ENCODE measurements at places on chromosomes 1 and 21. TPM values are rescaled to one million over a fixed set of nuclear protein-coding genes. Genes with fewer than 3 reads are reported as not detected.
A peak's percentile ranks its signal among the peaks of the same experiment; 100 is the strongest.

GRCh38 chr1:97565886-97566285 is 354.9 kb downstream of the DPYD start:
- H3K27ac ChIP-seq, result no peak overlapping the region
- no peaks in the 10 kb centered on the region for H3K27me3 ChIP-seq
- H3K4me1 ChIP-seq, result peaks cover 13% of the 10 kb centered on the region
- H3K4me3 ChIP-seq, result no peak overlapping the region
- DNase-seq, result no peak

GRCh38 chr1:175887981-175888428 is 144.6 kb upstream of the TNR start:
- H3K4me3 ChIP-seq, result no peak overlapping the region
- DNase-seq, result peak; percentile 71
- no peaks in the 10 kb centered on the region for H3K4me1 ChIP-seq
- no peaks in the 10 kb centered on the region for H3K27me3 ChIP-seq
- no peaks in the 10 kb centered on the region for H3K36me3 ChIP-seq
- H3K27ac ChIP-seq, result no peak overlapping the region

RAB25 gene
- polyA plus RNA-seq, result not detected

CFAP126 gene
- not detected for polyA plus RNA-seq

GRCh38 chr1:3457910-3458883 is 3.7 kb downstream of the ARHGEF16 start:
- DNase-seq, result no peak
- H3K4me3 ChIP-seq, result no peak overlapping the region
- H3K4me1 ChIP-seq, result no peaks in the 10 kb centered on the region
- H3K27me3 ChIP-seq, result peaks cover 26% of the 10 kb centered on the region

- H3K4me1 ChIP-seq, result no peaks in the 10 kb centered on the region
- DNase-seq, result no peak
- peaks cover 64% of the 10 kb centered on the region for H3K27me3 ChIP-seq
Measured at GRCh38 chr1:18107369-18108298, at the start of gene IGSF21. IGSF21 (plus strand) TSS chr1:18107798; CDS start chr1:18108129, 331 bp downstream.

MXRA8 gene
- 609 TPM for polyA plus RNA-seq

TMEM201 gene
- polyA plus RNA-seq, result 7.2 TPM

- peak overlapping the region; percentile 18 for H3K27ac ChIP-seq
- H3K36me3 ChIP-seq, result no peaks in the 10 kb centered on the region
- DNase-seq, result peak; percentile 28
Measured at GRCh38 chr1:214466403-214467077, 84.9 kb downstream of the PTPN14 start.

DNA sequence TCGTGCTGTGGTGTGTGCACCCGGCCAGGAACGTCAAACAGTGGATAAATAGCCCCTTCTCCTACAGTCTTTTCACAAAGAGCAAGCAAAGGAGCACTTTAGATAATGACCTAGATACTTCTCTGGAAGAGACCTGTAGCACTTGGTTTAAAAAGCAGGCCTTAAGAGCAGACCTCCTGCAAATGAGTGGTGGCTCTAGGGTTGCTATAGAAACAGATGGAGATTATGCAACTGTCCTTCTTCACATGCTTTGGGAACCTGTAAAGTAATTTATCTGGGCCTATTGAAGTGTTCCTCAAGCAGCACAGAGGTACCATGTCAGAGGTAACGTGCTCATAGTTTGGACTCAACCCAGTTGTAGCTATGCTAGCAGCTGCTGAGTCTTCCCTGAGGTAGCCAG is 208.2 kb upstream of the KIAA0040 start:
- H3K36me3 ChIP-seq, result no peaks in the 10 kb centered on the region
- no peak overlapping the region for H3K4me3 ChIP-seq
- no peaks in the 10 kb centered on the region for H3K4me1 ChIP-seq
- no peak for DNase-seq
- no peaks in the 10 kb centered on the region for H3K27me3 ChIP-seq

DNA sequence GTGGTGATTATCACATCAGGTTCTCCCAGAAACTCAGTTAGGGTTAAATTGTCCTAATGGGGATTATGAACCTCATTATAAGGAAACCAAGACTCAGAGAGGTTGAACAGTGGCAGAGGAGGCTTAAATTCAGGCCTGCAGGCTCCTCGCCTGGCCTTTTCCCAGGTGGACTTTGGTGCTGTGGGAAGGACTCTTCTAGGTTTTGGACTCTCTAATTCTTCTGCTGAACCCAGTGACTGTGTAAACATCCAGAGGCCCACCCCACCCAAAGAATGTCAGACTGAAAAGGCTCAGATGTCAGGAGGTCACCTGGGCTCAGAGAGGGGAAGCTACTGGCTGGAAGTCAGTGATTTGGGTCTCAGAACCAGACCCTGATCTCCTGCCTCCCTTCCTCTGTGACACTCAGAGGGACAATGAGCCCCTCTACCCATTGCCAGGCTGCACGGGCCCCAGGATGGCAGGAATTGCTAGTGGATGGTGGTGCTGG is 2.5 kb downstream of the ZNF362 start:
- H3K4me3 ChIP-seq, result no peak overlapping the region
- no peak overlapping the region for H3K27ac ChIP-seq
- H3K4me1 ChIP-seq, result peaks cover 8% of the 10 kb centered on the region
- no peak for DNase-seq

GRCh38 chr1:153881751-153882150 is 41.0 kb downstream of the GATAD2B start:
- peak overlapping the region; percentile 37 for H3K4me3 ChIP-seq
- H3K4me1 ChIP-seq, result peaks cover 21% of the 10 kb centered on the region
- peak overlapping the region; percentile 4 for H3K27ac ChIP-seq
- peak; percentile 33 for DNase-seq
- H3K27me3 ChIP-seq, result no peaks in the 10 kb centered on the region
- H3K36me3 ChIP-seq, result no peaks in the 10 kb centered on the region

CACNA1E gene
- polyA plus RNA-seq, result not detected

- DNase-seq, result no peak
- peaks cover 52% of the 10 kb centered on the region for H3K36me3 ChIP-seq
Measured at GRCh38 chr1:38852780-38853179, 6.8 kb downstream of the RRAGC start.

GRCh38 chr1:54500107-54500431 is 48.0 kb upstream of the ACOT11 start:
- no peaks in the 10 kb centered on the region for H3K36me3 ChIP-seq
- no peaks in the 10 kb centered on the region for H3K4me1 ChIP-seq
- DNase-seq, result no peak
- H3K27me3 ChIP-seq, result 0 out of 2 replicates have a peak, but pooled peaks cover 4% of the 10 kb centered on the region

EXO5 gene
- polyA plus RNA-seq, result 11.2 TPM
